ENCODE measurements at places on chromosomes 6 and 20.

GRCh38 chr20:10465135-10465534 lies 30.0 kb downstream of the SLX4IP start:
- no peak for DNase-seq

GRCh38 chr6:106976270-106976669 lies 1.7 kb upstream of the CD24 start:
- DNase-seq = peak; percentile 8

GRCh38 chr20:64214952-64215351 lies 40.6 kb upstream of the PCMTD2 start:
- DNase-seq = no peak

DNA sequence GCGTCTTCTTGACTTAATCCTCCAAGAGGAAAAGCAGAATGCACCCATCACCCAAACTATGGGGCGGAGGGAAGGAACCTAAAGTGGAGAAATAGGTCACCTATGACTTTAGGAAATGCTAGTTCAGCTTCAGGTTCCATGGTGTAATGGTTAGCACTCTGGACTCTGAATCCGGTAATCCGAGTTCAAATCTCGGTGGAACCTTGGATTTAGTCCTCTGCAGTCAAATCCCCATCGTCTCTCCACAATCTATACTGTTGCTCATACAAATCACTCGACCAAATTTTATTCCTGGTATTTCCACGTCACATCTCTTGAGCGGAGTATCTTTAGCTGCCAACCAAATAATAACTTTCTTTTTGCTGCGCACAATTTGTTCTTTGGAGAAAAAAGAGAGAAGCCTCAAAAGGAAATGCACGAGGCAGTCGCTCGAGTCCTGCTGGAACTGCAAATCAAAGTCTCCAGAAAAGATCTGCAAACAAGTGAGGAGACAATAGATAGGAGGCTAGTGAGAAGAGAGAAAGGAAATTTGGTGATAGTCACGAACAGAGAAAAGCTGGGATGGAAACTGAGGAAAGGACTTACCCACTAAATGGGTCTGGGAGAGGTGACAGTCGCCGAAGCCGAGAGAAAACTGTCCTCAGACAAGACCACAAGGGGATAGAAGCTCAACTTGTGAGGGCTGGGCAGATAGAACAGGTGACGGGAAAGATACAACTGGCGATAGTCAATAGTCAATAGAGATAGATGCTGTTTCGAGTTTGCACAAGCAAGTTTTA lies 16.6 kb downstream of the POM121L2 start:
- DNase-seq = no peak

DNA sequence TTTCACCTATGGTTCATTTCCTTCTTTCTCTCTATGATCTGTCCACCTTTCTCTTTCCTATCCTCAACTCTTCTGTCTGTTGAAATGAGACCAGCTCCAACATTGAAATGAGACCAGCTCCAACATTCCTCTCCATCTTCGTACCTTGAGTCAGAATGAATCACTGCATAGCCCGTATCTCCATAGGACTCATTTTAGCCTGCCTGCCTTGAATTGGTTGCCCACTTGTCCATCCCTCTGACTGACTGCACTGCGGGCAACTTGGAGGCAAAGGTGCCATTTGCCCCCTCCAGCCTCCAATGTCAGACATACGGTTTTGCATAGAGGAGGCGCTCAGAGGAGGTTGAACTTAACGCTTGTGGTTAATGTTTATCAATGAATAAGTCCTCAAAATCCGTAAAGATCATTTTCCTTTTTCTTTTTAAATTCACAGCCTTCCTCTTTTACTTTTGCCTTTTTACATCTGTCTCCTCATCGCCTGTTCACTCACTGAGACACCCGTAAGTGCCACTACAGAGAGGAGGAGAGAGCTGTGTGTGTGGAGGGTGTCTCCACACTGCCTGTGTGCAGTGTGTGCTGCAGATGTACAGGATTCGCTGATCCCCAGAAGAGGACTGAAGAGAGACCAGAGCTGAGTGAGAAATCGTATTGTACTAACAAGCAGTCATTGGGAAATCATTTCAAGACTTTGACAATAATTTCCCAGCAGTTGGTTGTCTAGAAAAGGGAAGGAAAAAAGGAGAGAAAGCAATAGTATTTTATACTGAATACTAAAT lies 579.6 kb upstream of the MAP3K7 start:
- DNase-seq = no peak

GRCh38 chr6:77074037-77074713 lies 389.1 kb downstream of the HTR1B start:
- DNase-seq = no peak

DNA sequence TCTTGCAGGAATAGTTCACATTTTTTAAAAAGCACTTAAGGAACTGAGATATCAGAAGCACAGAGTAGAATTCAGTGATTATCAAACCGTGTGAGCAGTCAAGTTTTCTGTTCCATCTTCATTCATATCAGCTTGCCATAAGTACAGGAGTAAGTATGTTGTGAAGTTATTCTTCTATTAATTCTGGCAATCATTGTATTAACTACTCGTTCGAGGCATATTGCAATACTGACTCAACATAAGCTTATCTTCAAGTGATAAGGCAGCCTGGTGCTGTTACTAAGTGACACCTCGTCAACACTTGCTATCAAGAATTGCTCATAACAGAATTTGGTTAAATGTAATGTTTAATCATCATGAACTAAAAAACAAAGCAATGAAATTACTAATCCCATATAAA lies 75.7 kb upstream of the SNX9 start:
- DNase-seq = no peak

DNA sequence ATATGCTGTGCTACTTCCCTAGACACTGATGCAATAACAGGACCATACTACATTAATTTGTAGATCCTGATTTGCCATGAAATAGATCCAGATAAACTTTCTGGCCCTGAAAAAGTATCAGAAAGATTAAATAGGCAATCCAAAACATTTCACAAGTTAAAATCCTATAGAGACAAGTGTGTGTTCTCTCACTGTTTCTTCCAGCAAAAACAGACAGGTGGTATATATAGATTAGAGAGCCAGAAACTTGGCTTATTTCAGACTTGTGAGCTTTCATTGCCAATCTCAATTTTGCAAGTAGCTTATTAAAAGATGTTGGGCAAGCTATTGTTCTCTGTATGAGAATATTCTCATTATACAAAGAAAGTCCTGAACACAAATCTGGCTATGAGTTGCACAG lies 289.1 kb upstream of the MANEA start:
- DNase-seq = no peak

DNA sequence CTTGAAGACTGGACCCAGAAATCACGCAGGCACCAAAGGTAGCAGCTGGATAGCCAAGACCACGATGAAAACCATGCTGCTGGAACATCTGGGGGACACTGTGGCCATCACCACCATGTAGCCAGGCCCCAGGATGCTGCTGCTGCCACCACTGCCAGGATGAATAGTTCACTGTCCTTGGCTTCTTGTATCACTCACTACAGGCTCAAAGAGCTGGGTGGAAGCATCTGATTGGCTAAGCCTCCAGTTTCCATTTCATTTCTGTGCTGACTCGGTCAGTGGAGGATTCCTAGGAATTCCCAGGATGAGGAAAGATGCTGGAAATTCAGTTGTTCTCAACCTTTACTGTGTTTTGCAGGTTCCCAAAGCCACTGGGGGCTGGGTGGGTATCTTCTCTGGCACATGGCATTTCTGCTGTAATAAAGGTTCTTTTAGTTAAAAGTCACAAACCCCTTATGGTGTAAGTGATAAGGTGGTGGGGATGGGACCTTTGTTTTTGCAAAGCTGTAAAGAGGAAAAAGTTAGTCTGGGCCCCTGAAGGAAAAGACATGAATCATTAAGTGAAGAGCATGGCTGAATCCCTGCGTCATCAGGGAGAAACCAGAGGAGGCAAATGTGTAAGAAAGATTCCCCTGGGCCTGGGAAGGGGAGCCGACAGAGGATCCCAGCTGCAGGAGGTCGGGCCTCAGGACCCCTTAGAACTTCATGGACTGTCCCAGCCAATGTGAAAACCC lies 75.6 kb upstream of the RNF24 start:
- no peak for DNase-seq

GRCh38 chr20:62652041-62652893 lies 10.0 kb downstream of the SLCO4A1 start:
- peak; percentile 64 for DNase-seq

- no peak for DNase-seq
Observed at GRCh38 chr6:25147223-25147622, 132.0 kb upstream of the CARMIL1 start.

- DNase-seq = no peak
Observed at GRCh38 chr6:96613291-96613999, 50.5 kb downstream of the FHL5 start.

GRCh38 chr20:48765359-48765758 lies 62.4 kb downstream of the PREX1 start:
- DNase-seq = no peak

- peak; percentile 33 for DNase-seq
Observed at GRCh38 chr6:63349401-63349800, 29.6 kb upstream of the LGSN start.

- DNase-seq = no peak
Observed at GRCh38 chr20:57420571-57421252, 29.5 kb downstream of the RBM38 start.

GRCh38 chr20:32129863-32130262 lies 20.3 kb downstream of the TM9SF4 start:
- no peak for DNase-seq

GRCh38 chr20:57605045-57605444 lies 15.2 kb downstream of the ZBP1 start:
- no peak for DNase-seq

DNA sequence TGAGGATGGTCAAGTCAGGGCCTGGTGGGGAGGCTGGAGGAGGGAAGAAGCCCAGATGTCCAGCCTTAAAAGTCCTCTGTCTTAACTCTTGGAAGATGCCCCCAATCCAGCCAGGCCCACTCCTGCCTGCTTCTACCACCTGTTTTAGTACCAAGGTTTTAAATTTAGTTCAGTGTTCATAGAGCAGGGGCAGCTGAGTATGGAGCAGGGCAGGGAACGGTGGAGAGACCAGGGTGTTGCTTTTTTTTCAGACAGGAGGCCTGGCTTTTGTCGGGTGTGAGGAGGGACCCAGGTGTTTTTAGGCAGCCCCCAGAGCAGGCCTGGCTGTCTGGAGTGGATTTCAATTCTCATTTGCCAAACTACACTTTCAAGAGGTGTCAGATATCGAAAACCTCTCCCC lies 278.8 kb downstream of the CDC5L start:
- DNase-seq = no peak

DNA sequence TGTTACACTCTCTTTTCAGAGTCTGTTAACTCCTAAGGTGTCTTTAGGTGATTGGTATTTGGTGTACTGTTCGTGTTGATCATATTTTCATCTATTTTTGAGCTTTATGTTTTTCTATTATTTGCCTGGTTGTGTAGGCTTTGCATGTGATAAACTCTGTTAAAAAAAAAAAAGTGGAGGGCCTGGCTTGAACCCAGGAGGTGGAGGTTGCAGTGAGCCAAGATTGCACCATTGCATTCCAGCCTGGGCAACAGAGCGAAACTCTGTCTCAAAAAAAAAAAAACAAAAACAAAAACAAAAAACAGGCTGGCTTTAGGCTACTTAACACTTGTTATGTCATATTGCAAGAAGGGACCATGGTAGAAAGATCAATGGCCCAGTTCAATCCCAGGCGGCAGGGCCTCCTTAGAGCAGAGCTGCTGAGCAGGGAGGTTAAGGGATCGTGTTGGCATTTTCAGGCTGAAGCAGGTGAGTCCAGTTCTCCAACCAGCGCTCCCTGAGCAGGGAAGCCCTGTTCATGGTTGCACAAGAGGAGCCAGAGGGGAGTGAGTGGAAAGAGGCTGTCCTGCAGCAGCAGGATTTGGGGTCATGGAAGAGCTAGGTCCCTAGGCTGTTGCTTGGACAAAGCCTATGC lies 8.5 kb downstream of the PYGB start:
- DNase-seq = no peak

DNA sequence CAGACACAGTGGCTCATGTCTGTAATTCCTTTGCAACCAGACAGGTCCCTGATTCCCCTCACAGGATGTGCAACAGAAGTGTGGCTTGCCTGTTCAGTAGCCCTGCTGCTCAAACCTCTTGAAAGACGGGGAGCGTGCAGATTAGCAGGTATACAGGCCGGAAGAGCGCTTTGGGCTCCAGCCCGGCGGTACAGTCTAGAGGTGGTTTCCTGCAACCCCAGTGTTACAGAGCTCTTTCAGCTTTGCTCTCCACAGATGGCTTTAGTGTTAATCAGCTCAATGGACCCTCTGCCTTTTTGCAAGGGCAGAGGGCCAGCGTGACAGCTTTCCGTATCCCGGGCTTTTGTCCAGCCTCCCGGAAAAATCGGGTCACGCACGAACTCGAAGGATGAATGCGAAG lies 67.2 kb upstream of the TNFRSF21 start:
- no peak for DNase-seq

DNA sequence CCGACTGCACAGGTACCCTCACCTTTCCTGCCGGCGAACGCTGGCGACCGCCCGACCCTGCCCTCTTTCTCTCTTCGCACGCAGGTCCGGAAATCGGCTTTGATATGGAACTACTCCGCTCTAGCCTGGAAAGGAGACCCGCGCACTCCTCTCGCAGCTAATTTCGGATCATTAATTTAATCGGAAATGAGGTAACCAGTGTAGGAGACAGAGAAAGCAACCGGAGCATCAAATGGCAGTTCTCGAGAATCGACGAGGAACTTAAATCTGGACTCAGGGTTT lies 949 bp upstream of the ATXN1 start:
- DNase-seq = no peak

- DNase-seq = no peak
Observed at GRCh38 chr20:57663681-57664451, 43.6 kb upstream of the ZBP1 start.

- no peak for DNase-seq
Observed at GRCh38 chr6:6315660-6316059, 4.8 kb downstream of the F13A1 start.

DNA sequence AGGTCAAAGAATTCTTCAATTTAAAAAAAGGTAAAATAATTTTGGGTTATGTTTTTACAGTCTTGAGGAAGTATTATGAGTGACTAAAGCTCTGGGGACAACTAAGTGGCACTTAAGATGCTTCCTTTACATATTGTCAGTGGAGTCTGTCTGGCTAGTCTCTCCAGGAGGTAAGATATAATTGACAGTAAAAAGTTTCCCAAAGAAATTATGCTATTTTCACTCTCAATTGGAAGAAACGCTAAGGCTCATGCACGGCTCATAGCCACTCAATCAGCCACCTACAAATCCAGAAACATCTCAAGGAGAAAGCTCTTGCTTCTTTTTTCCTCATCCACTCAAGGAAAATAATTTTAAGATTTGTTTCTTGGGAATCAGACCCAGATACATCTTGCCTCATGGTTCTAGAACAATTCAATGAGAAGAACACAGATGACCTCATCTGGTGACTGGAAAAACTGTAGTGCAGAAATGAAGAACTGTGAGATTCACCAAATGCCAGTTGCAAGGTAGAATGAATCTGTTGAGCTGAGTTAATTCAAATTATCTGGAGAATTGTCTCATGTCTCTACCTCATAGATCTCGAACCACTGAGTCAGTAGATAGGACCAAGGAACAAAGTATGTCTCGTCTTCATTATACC lies 252.9 kb downstream of the TPBG start:
- DNase-seq = no peak

DNA sequence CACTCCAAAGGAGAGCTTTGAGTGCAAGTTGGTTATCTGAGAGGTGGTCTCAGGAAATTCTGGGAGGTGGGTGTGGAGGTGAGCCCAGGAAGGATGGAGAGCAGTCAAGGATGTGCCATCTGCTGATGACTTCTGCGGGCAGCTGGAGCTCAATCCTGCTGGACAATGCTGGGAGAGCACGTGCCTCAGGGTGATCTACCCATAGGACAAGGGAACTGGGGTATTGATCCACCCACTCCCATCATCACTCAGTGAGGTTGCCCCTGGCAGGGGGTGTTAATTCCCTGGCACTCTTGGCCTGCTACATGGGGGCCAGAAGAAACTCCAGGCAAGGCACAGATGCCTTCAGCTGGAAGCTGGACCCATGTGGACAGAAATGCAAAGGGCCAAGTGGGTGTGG lies 7.1 kb upstream of the ZBP1 start:
- no peak for DNase-seq

Measured in GF-D8 (cell line).